ENCODE measurements at places on chromosomes 2 and 18.
A peak's percentile ranks its signal among the peaks of the same experiment; 100 is the strongest.

GRCh38 chr2:112256654-112257053 lies 1.8 kb upstream of the ZC3H8 start:
- DNase-seq = no peak

DNA sequence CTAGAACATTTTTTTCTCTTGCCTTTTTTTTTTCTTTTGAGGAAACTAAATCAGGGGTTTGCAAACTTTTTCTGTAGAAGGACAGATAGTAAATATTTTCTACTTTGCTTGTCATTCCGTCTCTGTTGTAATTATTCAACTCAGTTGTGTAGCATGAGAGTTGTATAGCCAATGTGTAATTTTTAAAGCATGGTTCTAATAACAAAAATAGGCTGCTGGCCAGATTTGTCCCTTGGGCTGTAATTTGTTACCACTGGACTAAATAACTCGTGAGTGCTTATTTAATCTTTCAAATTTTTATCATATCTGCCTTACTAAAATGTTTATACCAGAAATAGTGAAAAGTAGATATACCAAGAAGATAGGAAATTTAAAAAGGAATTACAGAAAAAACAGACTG lies 43.0 kb downstream of the CCDC148 start:
- no peak for DNase-seq

GRCh38 chr2:23751747-23752265 lies 175.1 kb downstream of the ATAD2B start:
- DNase-seq = no peak

GRCh38 chr18:63975628-63976027 lies 5.7 kb downstream of the SERPINB8 start:
- no peak for DNase-seq

DNA sequence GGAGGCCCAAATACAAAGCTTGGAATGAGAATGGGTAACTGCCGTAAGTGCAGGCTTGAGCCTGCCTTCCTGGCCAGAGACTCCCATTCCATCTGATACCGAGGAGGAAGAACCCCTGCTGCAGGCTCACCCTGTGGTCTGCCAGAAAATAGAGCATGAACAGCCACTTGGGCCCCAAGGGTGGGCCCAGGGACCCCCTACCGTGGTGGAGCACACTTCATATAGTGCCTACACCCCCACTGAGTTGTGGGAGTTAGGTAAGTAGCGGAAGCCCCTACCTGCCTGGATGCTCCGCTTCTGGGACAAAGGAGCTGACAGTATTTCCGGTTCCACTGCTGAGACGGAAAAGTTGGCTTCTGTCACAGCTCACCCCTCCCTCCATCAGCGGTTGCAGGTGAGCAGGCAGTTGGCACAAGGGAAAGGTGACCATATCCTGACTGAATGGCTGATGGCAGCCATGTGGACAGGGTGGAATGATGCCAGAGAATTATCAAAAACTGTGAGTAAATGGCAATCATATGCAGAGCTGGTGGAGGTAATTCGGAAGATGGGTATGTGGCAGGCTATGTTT lies 11.5 kb upstream of the C2orf42 start:
- DNase-seq = peak; percentile 35
